ENCODE measurements at places on chromosomes 7 and 10.

DNA sequence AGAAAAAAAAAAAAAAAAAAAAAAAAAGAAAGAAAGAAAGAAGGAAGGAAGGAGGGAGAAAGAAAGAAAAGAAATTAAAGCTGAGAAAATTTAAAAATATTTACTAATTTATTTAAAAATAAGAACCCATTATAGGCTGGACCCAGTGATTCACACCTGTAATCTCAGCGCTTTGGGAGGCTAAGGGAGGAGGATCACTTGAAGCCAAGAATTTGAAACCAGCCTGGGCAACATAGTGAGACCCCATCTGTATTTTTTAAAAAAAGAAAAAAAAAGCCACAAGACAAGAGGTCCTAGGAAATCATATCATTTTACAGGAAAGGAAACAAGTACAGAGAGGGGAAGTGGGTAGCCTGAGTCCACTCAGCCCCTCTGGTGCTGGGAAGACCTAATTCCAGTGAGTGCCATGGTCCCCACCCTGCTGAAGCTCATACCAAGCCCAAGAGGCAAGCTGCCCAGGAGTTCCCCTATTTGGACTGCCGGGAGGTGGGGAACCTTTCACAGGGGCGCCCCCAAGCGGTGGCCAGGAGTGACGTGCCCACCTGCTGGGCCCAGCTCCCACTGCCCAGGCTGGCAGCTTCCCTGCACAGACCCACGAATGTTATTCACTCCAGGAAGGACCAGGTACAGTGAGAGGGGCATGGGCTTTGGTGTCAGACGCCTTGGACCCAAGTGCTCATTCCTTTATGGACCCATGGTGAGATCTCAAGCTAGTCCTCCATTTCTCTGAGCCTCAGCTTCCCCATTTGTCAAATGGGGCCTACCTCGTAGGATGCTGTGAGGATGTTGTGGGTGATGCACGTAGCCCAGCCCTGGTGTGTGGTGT, 133.6 kb downstream of the ZMIZ1 start:
- DNase-seq = peak; percentile 42

DNA sequence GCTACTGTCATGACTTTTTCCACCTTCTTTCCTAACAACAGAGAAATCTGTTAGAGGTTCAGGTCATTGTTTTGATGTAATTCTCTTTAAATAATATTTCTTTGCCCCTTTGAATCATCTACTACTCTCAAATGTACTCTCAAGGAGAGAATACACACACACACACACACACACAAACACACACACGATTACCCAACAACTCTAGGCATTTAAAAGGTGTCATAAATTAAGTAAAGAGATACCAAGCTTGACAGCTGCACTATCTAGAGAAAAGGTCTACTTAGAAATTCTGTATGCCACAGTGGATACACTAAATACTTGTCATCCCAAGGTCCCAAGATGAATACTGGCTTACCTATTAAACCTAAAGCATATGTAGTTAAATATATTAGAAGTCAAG, 4.8 kb downstream of the PANK1 start:
- DNase-seq = no peak

GRCh38 chr7:79132844-79133451, 320.5 kb downstream of the MAGI2 start:
- DNase-seq = no peak

- DNase-seq = peak; percentile 65
These were observed 40.9 kb downstream of the SMURF1 start for GRCh38 chr7:99102809-99103690.

- no peak for DNase-seq
These were observed 556.4 kb downstream of the SORCS1 start for GRCh38 chr10:106608066-106608465.

DNA sequence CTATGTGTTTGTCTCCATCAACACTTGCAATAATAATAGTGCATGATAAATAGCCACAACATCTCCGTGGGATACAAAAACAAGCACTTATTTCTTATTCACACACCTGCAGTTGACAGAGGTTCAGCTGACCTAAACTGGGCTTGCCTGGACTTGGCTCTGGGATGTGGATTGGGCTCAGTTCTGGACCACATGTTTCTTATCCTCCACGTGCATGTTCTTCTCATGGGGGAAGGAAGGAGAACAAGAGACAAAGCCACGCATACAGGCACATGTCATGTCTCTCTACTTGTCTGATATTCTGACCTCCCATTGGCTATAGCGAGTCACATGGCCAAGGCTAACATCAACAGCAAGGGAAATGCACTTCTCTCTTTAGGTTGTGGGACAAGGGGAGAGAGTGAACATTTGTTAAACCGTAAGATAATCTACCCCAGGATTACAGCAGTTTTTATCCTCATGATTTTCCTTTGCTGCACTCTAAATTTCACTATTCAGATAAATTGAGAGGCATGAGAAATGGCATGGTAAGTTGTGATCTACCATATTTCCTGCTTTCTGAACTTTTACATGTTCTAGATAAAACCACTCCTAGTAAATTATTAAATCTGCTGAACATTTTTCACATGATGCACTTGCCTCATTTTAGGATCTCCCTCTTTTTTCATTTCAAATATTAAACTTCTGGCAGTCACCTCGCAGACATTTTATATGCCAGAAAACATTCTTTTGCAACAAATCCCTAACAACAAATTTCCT, 33.7 kb downstream of the CFAP58 start:
- DNase-seq = no peak

GRCh38 chr10:95217476-95217875, 23.4 kb downstream of the ACSM6 start:
- no peak for DNase-seq

GRCh38 chr10:90133606-90134005, 432.2 kb downstream of the KIF20B start:
- no peak for DNase-seq

DNA sequence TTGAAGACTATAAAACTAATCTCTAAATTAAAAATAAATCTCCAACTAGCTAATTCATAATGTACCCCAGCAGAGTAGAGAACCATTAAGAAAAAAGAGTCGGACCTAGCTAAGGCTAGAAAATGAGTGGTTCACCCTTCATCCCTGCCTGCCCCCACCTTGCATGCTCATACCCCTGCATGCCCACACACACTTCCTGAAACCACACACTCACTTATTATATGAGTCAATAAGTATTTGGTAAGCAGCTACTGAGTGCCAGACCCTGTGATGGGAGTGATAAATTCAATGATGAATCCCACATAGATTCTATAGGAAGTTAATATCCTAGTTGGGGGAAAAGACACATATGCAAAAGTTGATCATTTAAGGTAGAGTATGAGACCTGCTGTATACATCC, 152.9 kb upstream of the INHBA start:
- no peak for DNase-seq

DNA sequence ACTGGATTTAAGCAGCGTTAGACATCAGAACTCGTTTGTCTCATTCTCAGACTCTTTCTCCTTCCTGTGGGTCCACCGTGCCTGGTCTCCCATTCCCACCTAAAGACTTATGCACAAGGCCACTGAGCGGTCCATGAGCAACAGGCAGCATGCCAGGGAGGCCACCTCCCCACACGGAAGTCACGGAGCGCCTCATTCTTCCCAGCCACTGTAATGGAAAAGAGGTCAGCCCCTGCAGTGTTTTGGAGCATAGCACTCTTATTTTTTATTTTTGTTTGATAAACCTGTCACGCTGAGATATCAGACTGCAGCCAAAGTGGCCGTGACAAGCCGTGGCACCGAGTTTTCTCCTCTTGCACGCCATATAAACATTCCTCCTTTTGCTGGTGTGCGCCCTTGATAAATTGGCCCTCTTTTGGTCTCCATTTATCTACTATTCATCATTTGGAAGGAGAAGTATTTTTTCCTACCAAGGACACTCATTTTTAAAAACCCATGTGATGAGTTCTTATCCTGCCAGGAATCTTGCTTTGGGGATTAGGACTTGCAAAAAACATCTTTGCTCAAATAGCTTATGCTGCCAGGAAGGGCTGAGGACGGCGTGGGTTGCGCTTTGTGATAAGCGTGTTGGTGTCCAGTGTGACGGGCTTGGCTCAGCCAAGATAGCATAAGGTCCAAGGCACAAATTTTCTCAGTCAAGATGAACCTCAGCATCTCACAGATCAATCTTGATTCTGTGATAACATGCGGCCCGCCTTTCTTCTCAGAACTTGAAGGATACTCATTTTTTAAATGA, 206.0 kb downstream of the CCDC3 start:
- no peak for DNase-seq

DNA sequence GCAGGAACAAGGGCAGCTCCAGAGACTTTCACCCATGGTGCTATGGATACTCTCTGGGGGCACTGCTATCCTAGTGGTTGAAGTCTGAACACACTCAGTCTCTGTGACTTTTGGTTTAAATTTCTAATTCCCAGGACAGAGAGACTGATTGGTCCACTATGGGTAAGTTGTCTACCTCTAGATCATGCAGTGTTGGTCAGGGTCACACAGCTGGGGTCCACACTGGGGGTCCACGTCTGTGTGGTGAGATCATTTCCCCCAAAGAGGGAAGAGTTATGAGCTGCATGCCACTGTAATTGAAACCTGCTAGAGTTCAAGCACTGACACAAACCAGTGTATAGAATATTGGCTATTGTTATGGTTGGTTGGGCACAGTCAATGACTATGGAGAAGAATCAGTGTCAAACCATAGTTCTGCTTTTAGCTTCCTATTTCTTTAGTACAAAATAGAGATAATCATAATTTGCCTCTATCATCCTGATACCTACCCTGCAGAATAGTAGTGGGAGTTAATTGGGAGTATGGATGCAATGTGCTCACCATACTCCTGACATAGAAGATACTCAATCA, 101.6 kb downstream of the PRTFDC1 start:
- no peak for DNase-seq

DNA sequence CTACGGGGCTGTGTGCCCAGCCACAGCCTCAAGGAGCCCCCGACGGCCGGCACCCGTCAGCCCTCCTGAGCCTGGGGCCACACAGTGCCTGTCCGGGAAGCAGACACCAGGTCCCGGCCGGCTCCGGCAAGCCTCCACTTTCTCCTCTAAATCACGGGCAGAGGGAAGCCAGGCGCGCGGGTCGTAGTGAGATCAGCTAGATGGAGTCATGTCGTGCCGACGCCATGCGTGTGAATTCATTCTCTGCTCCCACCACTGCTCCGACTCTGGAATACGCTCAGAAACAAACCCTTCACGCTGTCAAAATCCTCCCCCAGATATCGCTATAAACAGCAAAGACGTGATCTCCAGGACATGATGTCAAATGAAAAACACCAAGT, 93.7 kb upstream of the DNAAF5 start:
- DNase-seq = no peak

- DNase-seq = no peak
These were observed 8.6 kb downstream of the GJD4 start for GRCh38 chr10:35613597-35614226.

GRCh38 chr10:111370101-111370500, 293.3 kb downstream of the ADRA2A start:
- DNase-seq = no peak

DNA sequence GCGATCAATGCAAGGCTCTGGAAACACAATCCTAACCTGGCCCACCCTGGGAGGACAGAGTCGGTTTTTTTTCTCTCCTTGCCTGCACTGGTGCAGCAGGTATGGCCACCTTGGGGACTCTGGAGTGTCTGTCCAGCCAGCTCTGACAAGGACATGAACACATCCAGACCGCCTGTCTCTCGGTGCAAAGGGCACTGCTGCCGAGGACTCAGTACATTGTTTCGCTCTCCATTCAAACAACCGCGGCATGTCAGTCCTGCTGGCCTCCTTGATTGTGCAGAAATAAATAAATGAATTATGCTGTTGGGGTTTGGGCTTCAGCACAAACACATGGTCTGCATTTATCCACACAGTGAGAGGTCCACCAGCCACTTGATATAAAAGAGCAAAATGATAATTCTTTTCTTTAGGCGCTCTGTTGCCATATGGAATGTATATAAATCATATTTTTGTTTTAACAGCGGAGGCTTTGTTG, 565.2 kb downstream of the KCNMA1 start:
- no peak for DNase-seq

DNA sequence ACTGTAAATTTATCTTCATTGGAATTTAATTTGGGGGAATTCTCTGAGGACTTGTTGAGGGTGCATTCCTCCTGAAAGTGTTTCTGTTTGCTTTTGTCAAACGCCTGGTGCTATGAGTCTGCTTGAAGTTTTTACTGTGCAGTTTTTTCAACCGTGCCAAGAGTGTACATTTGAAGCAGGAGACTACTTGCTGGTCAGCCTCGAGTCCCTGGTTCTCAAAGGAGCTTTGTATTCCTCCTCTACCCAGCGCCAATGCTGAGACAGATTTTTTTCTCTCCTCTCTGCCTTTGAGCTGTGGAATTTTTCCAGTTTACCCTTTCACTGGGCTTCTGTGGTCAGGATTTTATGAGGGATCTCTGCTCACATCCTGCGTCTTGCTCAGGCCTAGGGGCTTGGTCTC, 62.1 kb downstream of the NPY start:
- no peak for DNase-seq

GRCh38 chr10:93773120-93773519, 15.4 kb downstream of the LGI1 start:
- no peak for DNase-seq

- no peak for DNase-seq
These were observed 76.9 kb upstream of the LRRC4 start for GRCh38 chr7:128108129-128108528.

DNA sequence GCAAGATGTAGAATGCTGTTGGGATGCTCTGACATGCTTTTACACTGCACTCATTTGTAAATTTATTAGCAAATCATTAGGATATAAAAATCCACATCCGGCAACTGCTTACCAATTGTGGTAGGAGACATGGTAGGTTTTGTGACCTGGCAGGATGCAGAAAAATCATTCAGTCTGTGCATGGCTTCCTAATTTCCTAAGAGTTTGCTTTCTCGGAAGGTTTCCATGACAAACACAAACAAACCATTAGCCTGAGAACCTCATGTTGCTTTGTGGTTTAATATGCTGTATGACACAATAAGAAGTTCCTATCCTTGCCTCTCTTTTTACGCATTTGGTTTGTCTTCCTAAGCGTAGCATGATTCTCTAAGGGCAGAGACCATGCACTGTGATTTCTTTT, 14.7 kb upstream of the LMBR1 start:
- no peak for DNase-seq

DNA sequence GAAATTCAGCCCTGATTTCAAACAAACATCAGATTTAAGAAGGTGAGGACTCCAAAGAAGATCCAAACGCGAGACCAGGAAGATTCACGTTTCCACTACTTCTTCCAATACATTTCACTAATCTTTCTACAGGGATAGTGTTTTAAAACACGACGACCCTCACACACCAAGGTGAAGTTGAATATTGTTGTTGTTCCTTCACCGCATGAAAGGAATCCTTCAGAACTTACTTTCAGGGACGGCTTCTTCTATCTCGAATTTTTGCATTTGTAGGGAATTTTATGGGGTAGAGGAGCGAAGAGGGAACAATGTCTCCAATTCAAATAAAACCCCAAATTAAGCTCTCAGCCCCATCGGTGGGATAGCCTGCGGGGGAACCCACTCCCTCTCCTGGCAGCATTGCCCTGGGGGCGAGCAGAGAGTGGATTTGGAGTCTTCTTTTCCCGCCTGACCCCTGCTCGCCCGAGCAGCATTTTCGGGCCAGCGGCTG, 1.5 kb upstream of the GATA3 start:
- no peak for DNase-seq

GRCh38 chr7:105173586-105173985, 159.6 kb downstream of the KMT2E start:
- no peak for DNase-seq

GRCh38 chr10:73732931-73733623, 11.1 kb upstream of the SEC24C start:
- DNase-seq = no peak

Data from stimulated activated CD4-positive, alpha-beta T cell treated with anti-CD3 and anti-CD28 coated beads, Interleukin-1b, Interleukin-23, amount 100 ng/mL, for 48 hours (primary cell).